ENCODE measurements at places on chromosomes 3 and 15. TPM values are rescaled to one million over a fixed set of nuclear protein-coding genes. Genes with fewer than 3 reads are reported as not detected.

- DNase-seq: no peak
Observed at GRCh38 chr3:104764496-104764895, 602.2 kb upstream of the ALCAM start.

GRCh38 chr3:172343979-172344378, 104.3 kb downstream of the GHSR start:
- no peak for DNase-seq

GRCh38 chr3:15291589-15292541, 40.5 kb downstream of the SH3BP5 start:
- DNase-seq: no peak

DNA sequence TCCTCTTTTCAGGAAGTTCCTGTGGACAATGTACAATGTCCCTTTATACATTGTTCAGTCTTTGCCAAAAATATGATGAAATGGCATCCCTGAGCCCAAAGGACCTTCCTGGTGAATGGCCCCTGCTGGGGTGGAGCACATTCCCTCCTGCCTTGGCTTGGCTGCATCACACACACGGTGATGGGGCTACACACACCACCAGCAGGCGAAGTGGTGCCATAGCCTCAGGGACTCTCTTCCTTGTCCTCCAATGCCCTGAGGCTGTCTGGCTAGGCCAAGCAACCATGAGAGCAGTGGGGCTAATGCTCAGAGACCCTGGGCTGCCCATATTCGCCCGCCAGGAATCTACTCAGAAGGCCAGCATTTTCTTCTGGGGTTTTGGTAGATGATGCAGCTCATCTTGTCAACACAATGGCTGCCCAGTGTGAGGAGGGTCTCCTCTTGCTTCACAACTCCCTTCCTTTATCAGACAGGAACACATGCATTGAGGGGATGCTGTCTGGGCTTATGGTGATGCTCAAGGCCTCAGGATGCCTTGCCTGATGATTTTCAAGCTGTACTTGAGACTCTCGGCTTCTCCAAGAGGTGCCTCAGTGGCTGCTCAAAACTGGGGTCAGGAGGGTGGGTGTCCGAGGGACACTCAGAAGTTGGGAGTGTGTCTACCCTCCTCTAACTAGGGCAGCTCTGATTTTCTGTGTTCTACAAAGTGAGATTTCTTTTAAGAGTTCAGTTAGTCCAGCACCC, 40.9 kb upstream of the EPHB1 start:
- DNase-seq: no peak

CCR4 gene
- total RNA-seq: 0.08 TPM

Data from Right ventricle myocardium inferior (tissue), 1 donor.